Heart left ventricle (tissue), 16 donors: ENCODE measurements at places on chromosomes 13 and 19. TPM values are rescaled to one million over a fixed set of nuclear protein-coding genes. Genes with fewer than 3 reads are reported as not detected.

- no peak for DNase-seq
Observed at GRCh38 chr19:10228920-10229319, 2.2 kb downstream of the S1PR2 start.

DNA sequence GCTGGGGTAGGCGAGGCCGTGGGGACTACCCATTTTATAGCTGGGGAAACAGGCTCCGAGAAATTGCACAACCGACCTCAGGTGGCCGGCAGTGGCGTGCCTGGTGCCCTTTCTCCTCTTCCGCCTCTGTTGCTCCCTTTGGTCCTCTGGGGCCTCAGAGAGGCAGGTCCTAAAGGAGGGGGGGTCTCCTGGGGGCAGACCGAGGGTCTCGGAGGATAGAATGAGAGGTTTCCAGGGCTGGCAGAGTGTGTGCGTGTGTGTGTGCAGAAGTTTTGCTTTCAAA lies 11.3 kb downstream of the STX10 start:
- DNase-seq = no peak

DNA sequence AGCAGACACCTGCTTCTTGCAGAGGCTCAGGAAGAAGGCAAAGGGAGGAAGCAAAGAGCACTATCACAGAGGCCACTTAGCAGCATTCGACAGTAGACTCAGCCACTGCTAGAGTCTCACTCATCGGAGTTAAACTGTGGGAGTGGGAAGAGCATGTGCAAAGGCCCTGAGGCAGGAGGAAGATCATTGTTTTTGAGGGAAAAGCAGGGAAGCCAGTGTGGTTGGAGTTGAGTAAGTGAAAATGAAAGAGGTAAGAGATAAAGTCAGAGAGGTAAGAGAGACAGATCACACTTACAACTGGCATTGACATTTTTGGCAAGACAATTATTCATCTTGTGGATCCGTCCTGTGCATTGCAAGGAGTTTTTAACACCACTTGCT lies 41.1 kb upstream of the CEACAM20 start:
- DNase-seq = no peak

DNA sequence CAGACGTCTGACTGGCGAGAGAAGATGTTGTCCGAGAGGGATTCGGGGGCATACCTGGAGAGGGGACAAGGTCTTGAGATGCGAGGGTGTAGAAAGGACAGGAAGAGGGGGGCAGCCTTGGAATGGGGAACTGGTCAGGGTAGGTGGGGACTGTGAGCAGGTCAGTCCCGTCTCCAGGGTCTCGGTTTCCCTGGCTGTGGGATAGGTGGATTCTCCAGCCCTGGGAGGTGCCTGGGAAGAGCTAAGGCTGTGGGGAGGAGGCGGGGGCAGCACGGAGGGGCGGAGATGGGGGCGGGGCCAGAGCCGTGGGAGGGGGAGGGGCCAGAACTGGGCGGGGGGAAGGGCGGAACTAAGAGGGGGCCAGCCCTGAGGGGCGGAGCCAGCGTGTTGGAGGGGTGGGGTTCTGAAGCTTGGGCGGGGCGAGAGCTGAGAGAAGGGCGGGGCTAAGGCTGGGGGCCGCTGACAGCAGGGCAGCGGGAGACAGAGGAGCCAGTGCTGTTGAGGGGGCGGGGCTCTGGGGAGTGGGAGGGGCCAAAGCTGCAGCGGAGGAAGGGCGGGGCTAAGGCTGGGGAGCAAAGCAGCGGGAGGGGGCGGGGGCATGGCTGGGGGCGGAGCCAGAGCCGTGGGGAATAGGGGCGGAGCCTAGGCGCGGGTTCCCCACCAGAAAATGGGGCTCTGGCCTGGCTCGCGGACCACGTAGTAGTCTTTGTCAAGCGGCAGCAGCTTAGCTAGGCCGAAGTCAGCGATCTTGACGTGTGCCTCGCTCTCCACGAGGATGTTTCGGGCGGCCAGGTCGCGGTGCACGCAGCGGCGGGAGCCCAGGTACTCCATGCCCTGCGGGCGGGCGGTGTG lies 9.5 kb upstream of the INSL3 start:
- no peak for DNase-seq

DNA sequence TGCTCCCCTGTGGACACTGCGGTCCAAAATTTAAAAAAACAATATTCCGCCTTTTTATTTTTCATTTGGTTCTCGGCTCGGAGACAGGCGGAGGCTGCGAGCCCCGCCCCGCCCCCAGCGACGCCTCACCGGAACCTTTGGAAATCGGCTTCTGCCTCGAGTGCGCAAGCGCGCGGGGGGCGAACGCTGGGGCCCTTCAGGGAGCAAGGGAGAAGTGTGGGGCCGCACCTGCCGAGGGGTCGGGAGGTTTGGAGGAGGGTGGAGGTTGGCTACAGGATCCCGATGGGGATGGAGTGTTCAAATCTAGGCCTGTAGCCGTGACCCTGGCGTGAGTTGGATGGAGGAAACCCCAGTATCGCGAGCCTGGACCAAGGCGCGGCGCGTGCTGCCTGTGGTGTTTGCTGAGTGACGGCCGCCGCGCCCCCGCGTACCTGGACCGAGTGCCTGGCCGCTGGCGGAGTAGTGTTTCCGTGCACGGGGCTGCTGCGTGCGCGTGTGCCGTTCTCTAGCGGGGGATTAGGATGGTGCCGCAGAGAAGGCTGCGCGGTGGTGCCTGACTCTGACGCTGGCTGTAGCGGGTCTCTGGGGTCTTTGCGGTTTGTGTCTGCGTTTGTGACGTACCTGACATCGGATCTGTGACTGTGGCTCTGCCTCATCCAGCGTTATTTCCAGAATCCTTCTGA lies 565 bp upstream of the ZFP30 start:
- peak; percentile 87 for DNase-seq

DNA sequence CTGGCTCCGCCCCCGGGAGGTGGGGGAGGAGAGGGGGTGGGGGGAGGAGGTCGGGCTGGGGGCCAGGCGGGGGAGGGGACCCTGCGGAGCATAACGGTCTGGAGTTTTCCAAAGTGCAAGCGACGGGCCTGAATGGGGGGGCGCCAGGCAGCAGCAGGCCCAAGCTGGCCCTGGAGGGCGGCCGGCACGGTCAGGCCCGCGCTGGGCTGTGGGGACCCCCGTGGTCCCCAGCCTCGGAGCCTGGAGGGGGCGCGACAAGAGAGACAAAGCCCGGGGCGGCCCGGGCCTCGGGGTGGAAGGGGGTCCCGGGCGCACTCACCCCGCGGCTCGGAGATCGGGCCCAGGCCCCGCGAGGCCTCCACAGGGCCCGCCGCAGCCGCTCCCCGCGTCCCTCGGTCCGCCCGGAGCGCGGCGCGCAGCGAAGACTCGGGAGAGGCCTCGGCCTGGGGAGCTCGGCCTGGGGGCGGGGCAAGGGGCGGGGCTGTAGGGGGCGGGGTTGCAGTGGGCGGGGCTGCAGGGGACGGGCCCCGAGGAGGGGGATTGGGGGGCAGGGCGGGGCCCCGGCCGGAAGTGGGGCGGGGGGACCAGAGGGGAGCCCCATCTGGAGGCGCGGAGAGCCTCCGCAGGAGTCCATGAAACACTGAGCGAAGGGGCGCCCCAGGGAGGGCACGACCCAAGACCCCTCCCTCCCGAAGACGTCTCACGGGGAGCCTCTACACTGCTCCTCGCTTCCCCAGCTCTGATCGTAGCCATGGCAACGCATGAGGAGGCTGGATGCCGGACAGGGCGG lies 47.6 kb downstream of the PTPRS start:
- peak; percentile 60 for DNase-seq

DNA sequence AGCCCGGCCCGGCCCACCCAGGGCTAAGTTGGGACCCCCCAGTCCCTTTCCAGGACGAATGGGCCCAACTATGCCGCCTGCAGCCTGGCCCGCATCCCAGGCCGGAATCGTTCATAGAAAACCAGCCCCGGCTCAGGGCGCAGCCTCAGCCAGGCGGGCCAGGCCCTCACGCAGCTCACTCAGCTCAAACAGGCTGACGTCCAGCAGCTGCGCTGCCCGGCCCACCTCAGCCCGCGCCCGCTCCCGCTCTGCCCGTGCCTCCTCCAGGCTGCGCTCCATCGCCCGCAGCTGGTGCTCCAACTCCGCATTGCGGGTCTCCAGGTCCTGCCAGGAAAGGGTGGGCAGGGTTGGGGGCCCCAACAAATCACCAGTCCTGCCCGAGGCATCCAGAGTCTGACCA lies 9.8 kb downstream of the DDX49 start:
- no peak for DNase-seq

GRCh38 chr19:5341448-5341820 lies 822 bp upstream of the PTPRS start:
- DNase-seq = no peak

DNA sequence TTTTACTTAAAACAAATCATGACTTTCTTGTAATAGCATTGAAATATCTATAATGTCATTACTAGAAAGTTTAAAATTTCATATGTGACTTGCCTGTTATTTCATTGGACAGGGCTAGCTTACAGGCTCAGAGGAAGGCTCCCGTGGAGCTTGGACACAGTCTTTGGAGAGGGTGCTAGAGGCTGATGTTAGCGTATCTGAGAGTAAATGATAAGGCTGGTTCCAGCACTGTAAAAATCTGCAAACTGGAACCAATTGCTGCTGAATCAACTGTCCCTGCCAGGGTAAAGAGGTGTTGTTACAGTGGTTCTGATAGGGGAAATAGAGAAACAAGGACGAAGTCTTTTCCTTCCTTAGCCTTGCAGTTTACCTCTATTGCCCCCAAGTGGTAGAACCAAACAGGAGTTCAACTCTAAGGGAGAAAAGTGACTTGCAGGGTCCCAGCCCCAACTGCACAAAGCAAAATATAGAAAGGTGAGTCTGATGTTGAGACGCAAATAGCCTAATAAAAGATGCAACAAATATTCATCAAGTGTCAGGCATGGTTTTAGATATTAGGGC lies 901.7 kb downstream of the DIAPH3 start:
- no peak for DNase-seq

DNA sequence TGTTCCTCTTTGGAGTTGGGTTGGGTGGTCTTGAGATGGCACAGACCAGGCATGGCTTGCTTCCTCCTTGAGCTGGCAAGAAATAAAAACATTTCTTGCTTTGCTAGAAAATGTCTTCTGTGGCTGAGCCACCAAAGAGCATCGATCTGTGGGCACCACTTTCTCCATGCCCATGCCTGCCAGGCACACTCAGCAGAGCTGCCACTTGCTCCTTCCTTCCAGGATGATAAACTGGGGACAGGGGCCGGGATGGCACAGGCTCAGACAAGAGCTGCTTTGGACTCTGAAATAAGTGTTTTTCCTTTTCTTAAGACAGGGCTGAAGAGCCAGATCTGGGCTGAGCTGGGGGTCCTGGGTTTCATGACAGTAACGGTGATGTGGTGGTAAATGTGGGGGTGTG lies 32.8 kb downstream of the NFIX start:
- DNase-seq = no peak

DNA sequence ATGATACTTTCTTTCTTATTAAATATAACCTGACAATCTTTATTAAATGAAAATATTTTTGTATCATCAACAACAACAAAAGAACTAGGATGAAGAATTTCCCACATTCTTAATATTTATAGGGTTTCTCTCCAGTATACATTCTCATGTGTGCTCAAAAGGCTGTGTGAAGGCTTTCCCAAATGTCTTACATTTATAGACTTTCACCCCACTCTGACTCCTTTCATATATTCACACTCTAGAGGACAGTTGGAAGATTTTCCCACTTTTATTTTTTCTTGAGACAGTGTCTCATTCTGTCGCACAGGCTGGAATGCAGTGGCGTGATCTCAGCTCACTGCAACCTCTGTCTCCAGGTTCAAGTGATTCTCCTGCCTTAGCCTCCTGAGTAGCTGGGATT lies 22.4 kb downstream of the ZNF14 start:
- DNase-seq = no peak

- no peak for DNase-seq
Observed at GRCh38 chr13:80473695-80474094, 132.8 kb upstream of the SPRY2 start.

DNA sequence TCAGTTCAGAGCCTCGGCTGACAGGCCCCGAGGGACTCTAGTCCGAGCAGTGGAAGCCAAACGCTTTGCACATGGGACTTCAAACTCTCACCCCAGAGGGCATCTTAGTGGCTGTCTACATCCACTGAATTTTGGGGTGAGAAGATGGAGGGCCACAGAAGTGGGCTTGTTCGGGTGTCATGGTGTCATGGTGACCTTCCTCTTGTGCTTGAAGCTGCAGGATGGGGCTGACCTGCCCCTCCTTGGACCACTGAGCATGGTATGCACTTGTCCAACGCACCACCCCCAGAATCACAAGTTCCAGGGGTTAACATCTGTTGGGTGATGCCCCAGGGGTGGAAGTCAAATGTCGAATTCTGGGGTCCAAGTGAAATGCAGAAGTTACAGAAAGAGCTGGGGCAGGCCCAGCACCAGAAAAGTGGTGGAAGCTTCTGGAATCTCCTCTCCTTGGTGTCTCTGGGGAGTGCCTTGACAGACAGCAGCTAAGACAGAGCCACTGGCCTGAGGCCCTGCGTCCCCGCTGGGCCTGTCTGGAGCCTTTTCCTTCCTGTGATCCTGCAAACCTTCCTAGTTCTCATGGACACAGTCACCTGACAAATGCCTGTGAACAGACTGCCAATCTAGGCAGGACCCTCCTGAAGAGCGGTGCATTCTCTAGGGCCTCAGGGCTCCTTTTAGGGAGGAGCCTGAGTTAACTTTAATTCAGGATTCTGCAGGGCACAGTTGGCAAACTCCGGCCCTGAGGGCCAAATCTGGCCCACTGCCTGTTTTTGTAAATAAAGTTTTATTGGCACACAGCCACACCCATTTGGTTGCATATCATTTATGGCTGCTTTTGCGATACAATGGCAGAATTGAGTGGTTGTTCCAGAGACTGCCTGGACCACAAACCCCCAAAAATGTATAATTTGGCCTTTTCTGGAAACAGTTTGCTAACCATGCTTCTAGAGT lies 65.1 kb upstream of the RANBP3 start:
- DNase-seq = no peak

DNA sequence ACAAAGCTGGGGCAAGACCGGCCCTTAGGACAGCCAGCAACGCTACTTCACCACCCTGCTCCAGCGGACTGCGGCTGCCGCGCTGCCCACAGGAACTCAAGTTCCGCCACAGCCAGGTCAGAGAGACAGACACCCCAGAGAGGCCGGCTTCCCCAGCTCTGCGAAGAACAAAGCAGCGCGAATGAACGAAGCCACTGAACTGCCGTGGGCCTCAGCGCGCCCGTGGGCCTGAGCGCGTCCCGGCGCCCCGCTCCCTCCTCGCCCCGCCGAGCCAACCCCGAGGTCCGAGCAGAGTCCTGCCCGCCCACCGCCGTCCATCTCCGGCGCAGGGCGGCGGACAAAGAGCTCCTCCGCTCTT lies 158.4 kb downstream of the RNF17 start:
- DNase-seq = peak; percentile 66

Gene SGCG
- 132 TPM for total RNA-seq

Gene KHSRP
- 106 TPM for total RNA-seq

Gene RFPL4A
- total RNA-seq = not detected

Gene IGSF23
- total RNA-seq = not detected

Gene GTF3A
- total RNA-seq = 149 TPM

Gene GJB2
- not detected for total RNA-seq
